ENCODE measurements at places on chromosomes 12 and 14.

GRCh38 chr12:57749061-57749460 lies 3.0 kb downstream of the CDK4 start:
- no peak for DNase-seq

GRCh38 chr14:24366721-24367513 lies 1.1 kb upstream of the NFATC4 start:
- DNase-seq = no peak

DNA sequence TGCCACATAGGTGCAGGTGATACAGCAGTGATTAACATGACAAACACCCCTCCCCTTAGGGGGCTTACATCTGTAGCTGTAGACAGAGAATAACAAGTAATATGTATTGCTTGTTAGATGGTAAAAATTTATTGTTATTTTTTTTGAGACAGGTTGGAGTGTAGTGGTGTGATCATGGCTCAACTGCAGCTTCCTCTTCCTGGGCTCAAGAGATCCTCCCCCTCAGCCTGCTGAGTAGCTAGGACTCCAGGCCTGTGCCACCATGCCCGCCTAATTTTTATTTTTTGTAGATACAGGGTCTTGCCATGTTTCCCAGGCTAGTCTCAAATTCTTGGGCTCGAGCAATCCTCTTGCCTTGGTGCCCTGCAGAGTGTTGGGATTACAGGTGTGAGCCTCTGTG lies 19.8 kb downstream of the DIP2B start:
- DNase-seq = no peak

- DNase-seq = no peak
These were observed 24.2 kb downstream of the CCDC92 start for GRCh38 chr12:123948401-123948795.

DNA sequence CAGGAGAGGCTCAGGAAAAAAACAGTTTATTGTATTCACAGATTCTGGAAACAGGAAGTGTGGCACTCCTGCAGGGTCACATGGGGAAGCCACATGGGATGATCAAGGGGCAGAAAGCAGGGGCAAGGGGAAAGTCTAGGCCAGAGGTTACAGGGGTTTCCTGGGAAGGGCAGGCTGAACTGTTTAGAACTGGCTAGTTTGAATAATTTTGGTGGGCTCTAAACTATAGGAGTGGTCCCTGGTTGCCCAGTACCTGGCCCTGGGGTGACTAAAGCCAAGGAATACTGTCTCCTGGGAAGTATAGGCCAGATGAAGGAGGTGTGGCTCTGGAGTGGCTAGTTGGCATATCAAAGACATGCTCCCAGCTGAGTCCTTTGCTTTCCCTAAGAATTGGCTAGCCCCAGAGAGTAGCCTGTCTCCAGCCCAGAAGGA lies 169.2 kb downstream of the SLC41A2 start:
- DNase-seq = no peak

DNA sequence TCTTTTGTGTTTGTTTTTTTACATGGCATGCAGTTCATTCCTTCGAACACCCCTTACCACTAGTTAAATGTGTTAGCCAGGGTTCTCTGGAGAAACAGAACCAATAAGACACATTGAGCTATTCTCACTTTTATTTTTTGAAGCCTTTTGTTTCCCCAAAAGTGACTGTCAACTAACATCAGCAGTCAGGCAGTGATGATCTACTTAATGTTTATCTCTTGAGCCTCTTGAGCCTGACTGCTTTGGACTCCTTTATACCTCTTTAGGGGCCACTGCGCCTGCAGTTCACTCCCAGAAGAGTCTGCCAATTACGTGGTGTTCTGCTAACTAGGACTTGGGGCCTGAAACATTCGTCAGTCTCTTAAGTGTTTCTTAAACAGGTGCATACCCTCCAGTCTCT lies 163.7 kb upstream of the FLRT2 start:
- DNase-seq = no peak

- DNase-seq = no peak
These were observed 459.6 kb downstream of the ZFP36L1 start for GRCh38 chr14:68333262-68333661.

DNA sequence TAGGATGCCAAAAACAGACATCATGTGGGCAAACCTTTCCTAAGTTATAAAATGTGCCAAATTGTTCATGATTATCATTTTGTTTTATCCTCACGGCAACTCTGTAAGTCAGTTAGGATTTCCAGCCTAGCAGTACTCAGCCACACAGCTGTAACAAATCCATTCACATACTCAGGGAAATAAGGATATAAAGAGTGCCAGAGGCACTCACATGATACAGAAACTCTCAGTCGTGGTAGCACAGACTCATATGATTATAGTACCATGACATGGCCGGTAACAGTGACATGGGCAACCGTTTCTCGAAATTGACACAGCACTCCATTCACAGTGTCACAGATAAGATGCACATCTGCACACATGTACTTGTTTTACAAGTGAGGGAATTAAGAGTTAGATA lies 344.2 kb downstream of the LRIG3 start:
- no peak for DNase-seq

- no peak for DNase-seq
These were observed 33.3 kb upstream of the BEGAIN start for GRCh38 chr14:100620255-100621100.

GRCh38 chr12:124365726-124366430 lies 71.0 kb downstream of the RFLNA start:
- DNase-seq = no peak

- no peak for DNase-seq
These were observed 351.2 kb downstream of the KCNH5 start for GRCh38 chr14:62694075-62694474.

- DNase-seq = no peak
These were observed 17.8 kb upstream of the CD9 start for GRCh38 chr12:6182279-6182898.

DNA sequence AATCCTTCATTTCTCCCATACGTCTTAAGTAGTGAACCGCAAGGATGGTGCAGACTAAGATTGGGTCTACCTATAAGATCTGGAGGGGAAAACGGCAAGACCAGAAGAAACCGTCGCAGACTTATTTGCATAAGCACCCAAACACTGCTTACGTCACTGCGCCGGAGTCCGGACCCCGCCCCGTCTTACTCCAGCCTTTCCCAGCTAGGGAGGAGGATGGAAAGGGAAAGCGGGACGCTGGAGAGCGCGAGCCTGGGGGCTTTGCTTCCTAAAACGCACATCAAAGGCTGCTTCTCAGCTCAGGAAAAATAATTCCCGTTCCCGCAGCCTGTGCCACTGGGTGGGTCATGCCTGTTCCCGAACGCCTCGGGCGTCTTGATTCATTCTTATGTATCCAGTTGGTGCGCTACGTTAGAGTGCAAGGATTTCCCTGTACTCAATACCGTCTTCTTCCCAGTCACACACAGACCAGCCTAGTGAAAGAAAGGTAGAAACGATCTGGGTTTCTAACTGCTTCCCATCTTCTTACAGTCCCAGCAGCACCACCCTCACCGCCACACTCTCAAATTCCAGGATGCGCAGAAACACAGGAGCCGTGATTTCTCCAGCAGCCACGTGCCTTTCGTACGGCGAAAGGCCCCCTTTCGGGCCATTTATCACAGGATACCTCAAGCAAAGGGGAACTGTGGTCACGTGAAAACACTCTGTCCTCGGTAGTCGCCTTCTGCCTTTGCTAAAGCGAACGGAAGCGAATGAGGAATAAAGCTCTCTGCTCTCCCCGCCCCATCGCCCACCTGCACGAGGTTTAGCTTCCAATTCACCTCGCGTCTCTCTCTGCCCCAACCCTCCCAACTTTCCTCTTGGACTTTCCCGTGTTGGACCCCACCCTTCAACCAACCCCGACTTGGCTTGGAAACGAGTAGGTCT lies 1.1 kb downstream of the SLC6A15 start:
- DNase-seq = no peak

DNA sequence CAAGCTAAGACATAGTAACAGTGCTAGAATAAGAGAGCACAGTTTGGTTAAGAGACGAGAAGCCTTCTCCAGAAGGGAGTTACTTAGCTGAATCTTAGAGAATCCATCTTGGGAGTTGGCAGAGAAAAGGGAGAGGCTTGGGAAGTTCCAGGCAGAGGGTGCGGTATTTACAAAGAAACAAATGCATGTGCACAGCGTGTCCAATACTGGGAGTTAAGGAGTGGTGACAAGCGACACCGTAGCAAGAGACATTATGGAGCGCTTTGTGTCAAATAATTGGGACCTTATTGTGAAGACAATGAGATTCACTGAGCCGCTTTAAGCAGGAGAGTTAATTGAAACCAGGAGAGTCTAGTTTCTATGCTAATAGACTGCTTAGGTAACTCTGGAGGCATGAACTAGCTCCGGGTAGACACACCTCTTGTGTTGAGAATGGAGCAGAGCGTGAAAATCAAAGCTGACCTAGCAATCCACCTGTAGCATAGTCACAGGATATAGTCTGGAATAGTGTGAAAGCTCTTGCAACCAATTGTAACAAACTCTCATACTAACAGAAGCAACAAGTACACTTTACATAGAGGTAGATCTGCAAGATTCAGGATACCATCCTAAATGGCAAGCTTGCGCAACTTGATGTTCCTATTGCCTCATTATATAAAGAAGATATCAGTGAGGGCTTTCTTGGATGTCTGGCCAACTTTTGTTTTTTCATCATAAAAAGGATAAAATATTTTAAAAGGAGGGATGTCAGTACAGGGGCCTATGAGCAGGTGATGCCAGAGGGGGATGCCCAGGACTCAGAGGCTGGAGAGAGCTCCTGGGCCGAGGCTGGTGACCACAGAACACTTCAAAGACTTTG lies 5.3 kb downstream of the ALDH1L2 start:
- no peak for DNase-seq

DNA sequence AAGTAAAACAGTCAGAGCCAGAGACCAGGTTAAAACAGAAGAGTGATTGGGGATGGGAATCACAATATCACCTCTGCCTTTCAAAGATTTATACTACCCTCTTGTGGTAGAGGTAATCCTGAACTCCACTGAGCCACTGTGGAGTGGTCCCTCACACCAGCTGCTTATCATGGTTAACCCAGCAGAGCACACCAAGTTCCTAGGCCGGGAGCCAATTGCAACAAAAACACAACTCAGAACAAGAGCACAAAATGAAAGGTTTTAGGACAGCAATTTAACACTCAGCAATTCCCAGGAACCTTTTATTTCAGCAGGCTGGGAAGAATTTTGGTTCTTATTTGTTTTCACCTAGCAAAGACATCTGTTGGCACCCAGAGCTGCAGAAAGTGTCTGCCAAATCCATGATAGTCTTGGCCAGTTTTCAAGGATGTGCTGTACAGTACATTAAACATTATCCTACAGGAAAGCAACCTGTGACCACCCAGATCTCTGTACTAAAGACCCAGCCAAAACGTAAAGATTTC lies 220.5 kb upstream of the ATXN7L3B start:
- DNase-seq = no peak

All from stimulated activated CD8-positive, alpha-beta memory T cell treated with anti-CD3 and anti-CD28 coated beads, Interleukin-7, amount 100 ng/mL, for 4 hours (primary cell).